NCI-H1694 treated with DMSO at 0.1 percent for 48 hours (cell line): ENCODE measurements at places on chromosomes 13 and 19.

- no peak for DNase-seq
Measured at GRCh38 chr13:94479616-94480015, at the start of gene DCT. Gene DCT, minus strand, starts transcription at chr13:94479682. Its CDS starts 427 bp downstream, at chr13:94479255.

DNA sequence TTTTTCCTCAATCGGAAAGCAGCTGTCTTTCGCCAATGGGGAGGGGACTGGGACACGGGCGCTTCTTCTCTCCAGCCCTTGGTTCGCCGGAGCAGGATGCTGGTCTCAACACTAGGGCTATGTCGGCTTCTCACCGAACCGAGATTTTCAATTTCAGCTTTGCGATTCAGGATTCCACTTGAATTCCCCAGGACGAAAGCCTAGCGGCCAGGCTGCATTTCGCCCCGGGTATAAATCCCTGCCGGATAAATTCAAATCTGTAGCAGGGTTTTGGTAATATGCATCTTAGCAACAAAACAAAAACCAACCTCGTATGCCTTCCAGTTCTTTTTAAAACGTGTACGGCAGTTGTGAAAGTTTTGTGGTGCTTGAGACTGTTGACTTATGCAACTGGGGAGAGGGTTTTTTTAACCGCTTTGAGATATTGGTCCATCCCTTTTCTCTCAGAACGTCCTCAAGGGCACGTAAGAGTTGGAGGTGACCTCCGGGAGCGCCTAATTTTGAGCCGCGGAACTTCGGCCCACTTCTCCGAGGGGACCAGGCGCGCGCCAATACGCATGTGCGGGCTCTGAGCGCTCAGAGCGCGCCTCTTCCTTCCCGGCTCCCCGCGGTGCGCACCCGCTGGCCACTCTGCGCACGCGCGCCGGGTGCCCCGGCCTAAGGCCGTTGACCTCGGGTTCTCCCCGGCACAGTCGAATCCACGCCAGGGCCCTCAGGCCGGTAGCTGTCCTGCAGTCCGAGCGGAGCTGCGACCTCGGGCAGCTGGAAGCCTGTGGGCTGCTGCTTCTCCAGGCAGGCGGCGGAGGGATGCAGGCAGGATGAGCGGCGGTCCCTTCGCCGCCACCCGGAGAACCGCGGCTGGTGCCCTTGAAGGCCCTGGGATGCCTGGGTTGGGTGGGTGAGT is 7.6 kb downstream of the POU4F1 start:
- DNase-seq: no peak

DNA sequence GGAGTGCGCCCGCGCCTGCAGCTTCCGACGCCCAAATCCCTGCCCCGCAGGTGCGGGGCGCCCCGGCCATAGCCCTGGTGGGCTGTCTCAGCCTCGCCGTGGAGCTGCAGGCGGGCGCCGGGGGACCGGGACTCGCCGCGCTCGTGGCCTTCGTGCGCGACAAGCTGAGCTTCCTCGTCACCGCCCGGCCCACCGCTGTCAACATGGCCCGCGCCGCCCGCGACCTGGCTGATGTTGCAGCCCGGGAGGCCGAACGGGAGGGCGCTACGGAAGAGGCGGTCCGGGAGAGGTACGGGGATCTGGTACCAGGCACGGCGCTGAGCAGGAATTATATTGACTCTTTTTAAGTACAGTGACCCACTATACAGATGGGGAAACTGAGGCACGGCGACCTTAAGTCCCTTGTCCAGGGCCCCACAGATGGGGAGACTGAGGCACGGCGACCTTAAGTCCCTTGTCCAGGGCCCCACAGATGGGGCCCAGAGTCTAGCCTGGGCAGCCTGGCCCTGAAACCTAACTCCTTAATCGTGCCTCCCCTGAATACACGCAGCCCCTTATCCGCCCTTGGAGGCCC is 586 bp downstream of the MRI1 start:
- DNase-seq: no peak

GRCh38 chr13:71659404-71659803 is 207.6 kb downstream of the DACH1 start:
- DNase-seq: no peak

GRCh38 chr13:99087954-99088491 is 110.2 kb upstream of the DOCK9 start:
- DNase-seq: no peak

- no peak for DNase-seq
Measured at GRCh38 chr19:16670291-16670690, 9.4 kb downstream of the TMEM38A start.
